Colonic mucosa (tissue), 4 donors: ENCODE measurements at places on chromosomes 11 and 22. TPM values are rescaled to one million over a fixed set of nuclear protein-coding genes. Genes with fewer than 3 reads are reported as not detected.
A peak's percentile ranks its signal among the peaks of the same experiment; 100 is the strongest.

- DNase-seq: peak; percentile 69
These were observed 13.3 kb upstream of the CYP2R1 start for GRCh38 chr11:14905104-14906033.

DNA sequence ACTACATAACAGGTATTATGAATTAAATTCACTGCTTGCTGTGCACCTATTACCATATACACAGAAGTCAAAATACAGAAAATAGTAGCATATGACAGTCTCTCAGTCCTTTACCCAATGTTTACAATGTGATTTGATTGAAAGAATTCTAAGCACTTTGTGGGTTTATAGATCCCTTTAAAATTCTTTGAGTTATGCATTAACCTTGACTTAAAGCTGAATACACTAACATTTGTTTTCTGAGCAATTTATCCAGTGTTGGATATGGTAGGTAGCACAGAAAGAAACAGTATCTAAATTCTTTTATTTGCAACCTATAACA lies 230.8 kb upstream of the DDI1 start:
- DNase-seq: no peak

OR51B4 gene
- total RNA-seq: not detected

GRCh38 chr11:68002575-68002937 lies 1.3 kb downstream of the UNC93B1 start:
- DNase-seq: no peak

RAC2 gene
- total RNA-seq: 27.6 TPM

GRCh38 chr22:24051568-24051967 lies 40.5 kb downstream of the CABIN1 start:
- DNase-seq: no peak

- no peak for DNase-seq
These were observed 98.1 kb downstream of the TENM4 start for GRCh38 chr11:79342686-79343085.
